ENCODE measurements at places on chromosomes 4 and X. TPM values are rescaled to one million over a fixed set of nuclear protein-coding genes. Genes with fewer than 3 reads are reported as not detected.

Gene RRH
- polyA plus RNA-seq, result 0.05 TPM

- no peak for DNase-seq
Observed at GRCh38 chr4:5919571-5919970, 26.7 kb upstream of the CRMP1 start.

Gene CCSER1
- not detected for polyA plus RNA-seq

GRCh38 chrX:17032351-17032750 is 85.9 kb downstream of the REPS2 start:
- no peak for DNase-seq

- no peak for DNase-seq
Observed at GRCh38 chr4:127687580-127687979, 42.6 kb upstream of the SLC25A31 start.

DNA sequence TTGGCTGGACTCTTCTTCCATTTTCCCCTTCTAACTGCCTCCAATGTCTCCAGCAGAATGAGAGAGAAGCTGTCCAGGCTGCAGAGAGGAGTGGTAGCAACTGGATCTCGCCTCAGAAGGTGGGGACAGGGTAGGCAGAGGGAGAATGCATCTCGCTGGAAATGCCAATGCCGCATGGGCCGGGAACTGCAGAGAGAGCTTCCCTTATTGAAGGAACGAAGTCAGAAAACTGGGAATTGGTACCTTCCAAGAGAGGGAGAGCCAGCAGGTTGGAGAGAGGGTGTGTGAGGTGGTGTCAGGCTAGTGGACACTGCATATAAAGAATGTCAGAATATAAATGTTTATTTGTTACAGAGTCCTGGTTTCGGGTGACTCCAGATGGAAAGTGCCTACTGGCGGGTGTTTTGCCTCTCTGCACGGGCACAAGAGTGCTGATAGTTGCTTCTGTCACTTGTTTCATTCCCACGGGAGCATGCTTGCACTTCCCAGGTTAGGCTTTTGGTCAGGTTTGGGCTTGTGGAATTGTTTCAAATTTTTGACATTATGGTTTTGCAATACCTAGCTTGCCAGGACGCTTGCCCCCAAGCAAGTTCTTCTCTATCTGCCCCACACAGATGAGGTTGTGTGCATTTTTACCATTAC is 156.8 kb upstream of the STS start:
- no peak for DNase-seq

GRCh38 chrX:150352114-150352513 is 11.0 kb upstream of the MAMLD1 start:
- no peak for DNase-seq

DNA sequence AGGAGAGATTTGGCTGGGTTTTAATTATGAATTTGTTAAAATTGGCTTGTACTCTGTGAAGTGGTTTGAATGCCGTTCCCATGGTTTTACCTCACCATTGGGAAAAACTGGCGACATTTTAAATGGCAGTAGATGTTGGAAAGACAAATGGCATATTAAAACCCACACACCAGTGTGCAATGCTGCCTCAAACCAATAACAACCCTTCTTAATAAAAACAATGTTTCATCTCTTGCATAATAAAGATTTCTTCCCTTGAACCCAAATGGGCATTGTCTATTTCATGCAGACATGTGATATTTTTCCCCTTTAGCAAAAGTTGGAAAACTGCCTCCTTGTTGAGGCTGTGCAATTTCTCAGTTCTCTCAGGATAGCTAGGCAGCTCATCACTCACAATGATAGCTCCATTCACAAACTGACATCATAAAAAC is 33.7 kb downstream of the GABRB1 start:
- no peak for DNase-seq

Gene TEX13D
- polyA plus RNA-seq, result not detected

Gene MAP3K15
- polyA plus RNA-seq, result 0.07 TPM

Gene IL9R
- polyA plus RNA-seq, result 0.06 TPM

DNA sequence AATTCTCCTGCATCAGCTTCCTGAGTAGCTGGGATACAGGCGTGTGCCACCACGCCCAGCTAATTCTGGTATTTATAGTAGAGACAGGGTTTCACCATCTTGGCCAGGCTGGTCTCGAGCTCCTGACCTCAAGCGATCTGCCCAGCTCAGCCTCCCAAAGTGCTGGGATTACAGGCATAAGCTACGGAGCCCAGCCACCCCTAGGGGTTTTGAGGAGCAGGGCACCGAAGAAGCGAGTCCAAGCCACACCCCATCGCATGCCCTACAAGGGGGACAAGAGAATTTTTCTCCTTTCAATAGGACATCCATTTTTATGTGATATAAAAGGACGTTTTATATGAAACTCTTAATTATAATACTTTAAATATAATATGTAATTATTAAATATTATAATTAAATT is 13.9 kb upstream of the KLF3 start:
- no peak for DNase-seq

DNA sequence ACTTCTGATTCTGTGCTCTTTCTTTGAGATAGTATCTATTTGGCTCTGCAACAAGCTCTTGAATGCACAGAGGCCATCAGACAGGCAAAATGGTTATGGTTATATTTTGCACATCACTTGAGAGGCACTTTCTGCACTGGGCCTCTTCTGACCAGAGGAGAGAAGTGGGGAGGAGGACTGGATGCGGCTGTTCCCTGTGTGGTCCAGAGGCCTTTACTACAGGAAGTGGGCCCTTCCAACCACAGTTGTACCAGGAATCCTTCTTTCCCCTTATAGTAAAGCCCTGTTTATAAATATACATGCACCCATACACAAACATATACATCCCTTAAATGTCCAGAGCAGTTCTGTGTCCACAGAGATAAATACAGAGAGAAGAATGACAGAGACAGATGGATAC is 182.7 kb upstream of the HHIP start:
- no peak for DNase-seq
